ENCODE measurements at places on chromosomes 5 and 9.

DNA sequence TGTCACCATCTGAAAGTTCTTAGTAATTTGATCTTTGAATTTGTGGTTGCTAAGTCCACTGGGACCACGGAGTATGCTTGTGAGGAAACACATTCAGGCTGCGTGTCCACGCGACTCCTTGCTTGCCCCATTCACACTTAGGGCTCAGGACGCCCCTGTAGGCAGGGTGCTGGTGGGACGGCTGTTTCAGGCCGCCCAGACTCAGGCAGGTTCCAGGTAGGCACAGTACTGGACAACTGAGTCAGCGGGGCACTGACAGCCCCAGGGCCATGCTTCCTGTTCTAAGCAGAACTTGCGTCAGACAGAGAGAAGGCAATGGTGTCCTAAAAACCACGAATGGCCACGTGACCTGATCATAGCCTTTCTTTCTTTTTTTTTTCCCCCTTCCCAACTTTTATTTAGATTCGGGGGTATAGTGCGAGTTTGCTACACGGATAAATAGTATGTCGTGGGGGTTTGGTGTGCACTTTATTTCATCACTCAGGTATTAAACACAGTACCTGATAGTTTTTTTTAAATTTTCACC lies 7.7 kb upstream of the RASGEF1C start:
- no peak for DNase-seq

GRCh38 chr5:152331718-152332117 lies 73.4 kb downstream of the NMUR2 start:
- DNase-seq: no peak

- peak; percentile 50 for DNase-seq
These were observed 16.3 kb downstream of the PRXL2C start for GRCh38 chr9:96638606-96639364.

- DNase-seq: no peak
These were observed 70.0 kb upstream of the SUSD1 start for GRCh38 chr9:112245126-112245525.

DNA sequence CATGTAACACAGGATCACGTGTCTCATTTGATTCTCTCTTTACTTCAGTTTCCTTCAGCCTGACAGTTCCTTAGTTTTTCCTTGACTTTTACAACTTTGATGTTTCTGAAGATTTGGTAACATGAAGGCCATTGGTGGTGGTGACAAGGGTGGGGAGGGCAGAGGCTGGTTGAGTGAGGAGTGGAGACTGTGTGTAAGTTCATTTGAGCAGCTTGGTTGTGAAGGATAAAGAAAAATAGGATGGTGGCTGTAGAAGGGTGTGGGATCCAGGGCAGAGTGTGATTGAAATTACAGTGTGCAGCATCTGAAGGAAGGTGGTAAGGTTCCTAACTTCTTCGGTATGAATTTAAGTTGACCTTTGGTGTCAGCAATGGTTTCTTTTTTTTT lies 20.4 kb downstream of the SUB1 start:
- DNase-seq: no peak

- peak; percentile 76 for DNase-seq
These were observed 12.2 kb upstream of the OR13J1 start for GRCh38 chr9:35882263-35882848.

Data from EH (cell line).